AG04449 (cell line): ENCODE measurements at places on chromosomes 5 and 9.

DNA sequence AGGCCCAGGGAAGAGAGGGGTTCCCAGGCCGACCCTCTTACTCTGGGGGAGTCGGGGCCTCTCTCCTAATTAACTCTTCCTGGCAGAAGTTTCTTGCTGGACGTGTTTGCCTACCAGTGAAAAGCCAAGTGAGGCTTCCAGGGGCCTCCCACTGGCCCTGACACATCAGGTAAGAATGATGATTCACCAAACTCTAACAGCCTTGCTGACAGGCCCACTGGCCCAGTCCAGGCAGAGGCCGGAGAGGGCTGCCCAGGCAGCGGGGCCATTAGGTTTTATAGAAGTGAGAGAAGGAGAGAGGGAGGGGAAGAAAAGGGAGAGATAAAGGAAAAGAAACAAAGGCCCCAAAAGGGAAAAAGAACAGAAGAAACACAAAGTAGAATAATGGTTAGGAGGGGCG is 50.8 kb upstream of the FOXE1 start:
- peak; percentile 33 for DNase-seq

GRCh38 chr9:108074900-108075299 is 585.3 kb upstream of the KLF4 start:
- DNase-seq = no peak

DNA sequence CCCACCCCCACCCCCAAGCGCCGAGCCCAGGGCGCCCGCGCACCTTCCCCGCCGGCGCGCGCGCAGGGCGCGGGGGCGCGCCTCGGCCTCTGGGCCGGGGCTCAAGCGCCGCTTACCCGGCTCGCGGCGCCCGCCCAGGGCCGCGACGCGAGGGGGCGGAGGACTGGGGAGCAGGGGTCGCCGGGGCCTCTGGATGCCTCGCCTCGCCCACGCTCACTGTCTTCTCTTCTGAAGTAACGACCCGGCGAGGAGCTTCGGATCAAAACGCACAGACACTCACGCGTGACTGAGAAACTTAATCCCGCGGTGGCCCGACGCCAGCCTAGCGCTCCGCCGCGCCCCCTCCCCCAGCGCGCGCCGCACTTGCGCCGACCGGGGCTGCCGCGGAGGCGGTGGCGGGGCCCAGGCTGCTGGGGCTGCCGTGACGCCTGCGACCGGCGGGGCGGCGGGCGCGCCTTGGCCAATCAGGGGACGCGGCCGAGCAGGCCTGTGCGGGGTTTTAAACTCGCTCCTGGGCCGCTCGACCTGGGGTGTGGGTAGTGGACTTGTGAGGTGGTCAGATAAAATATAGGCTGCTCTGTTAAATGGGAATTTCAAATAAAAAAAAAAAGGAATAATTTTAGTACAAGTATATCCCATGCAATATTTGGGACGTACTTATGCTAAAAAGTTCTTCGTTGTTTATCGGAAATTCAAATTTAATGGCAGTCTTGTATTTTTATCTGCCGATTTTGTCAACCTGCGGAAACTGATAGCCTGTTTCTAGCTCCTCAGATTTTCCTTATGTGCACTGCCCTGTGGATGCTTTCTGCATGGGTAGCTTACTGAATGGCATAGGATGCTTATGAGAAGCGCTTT is at the start of gene MPDZ:
Gene MPDZ (minus strand): TSS at position 409 of the 858 bp plus-strand sequence. CDS start 29,377 bp downstream, outside the sequence.
- no peak for DNase-seq

- no peak for DNase-seq
These were observed 2.6 kb upstream of the RFX3 start for GRCh38 chr9:3528451-3528850.

DNA sequence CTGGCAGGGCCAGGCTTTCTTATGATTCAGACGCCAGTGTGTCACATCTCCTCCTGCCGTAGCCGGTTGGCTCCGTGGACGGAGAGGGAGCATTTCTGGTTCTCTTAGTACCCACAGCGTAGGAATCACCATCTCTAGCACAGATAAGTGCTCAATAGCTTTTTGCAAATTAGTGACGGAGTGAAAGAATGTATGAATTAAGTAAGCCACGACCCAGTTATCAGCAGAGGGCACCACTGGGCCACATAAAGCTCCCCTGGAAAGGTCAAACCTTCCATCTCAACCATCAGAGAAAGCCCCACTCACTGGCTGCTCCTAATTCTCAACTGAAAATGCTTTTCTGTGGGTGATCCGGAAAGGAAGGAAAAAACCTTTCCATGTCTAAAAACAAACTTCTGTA is 317.0 kb upstream of the ADCY2 start:
- DNase-seq = no peak

DNA sequence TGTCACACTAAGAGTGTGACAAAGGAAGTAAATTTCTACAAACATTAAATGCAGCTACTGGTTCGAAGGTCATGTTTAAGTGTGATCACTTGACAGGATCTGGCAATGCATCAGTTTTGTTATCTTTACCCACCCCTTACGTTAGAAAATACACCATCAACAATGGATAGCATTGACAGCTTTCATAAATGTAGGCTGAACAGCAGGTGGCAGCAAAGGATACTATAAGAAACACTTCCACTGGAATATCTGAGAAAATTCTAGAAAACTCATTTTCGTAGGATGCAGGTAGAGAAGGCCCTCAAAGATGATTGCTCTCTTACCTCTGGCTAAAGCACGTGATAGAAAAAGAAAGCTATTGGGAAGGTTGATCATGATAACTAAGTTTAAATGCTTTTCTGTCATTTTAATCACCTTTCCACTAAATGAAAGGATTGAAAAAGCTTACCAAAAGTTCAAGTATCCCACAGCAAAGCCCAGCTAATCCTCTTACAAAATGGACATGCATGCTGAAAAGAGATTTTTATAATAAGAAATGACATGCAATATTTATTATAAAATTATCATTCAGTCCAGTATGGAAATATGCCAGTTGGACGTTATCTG is 292.5 kb downstream of the PARP8 start:
- no peak for DNase-seq

GRCh38 chr5:137370096-137371071 is 128.7 kb downstream of the SPOCK1 start:
- peak; percentile 37 for DNase-seq

- DNase-seq = no peak
These were observed 373.0 kb upstream of the MEF2C start for GRCh38 chr5:89255845-89256463.

DNA sequence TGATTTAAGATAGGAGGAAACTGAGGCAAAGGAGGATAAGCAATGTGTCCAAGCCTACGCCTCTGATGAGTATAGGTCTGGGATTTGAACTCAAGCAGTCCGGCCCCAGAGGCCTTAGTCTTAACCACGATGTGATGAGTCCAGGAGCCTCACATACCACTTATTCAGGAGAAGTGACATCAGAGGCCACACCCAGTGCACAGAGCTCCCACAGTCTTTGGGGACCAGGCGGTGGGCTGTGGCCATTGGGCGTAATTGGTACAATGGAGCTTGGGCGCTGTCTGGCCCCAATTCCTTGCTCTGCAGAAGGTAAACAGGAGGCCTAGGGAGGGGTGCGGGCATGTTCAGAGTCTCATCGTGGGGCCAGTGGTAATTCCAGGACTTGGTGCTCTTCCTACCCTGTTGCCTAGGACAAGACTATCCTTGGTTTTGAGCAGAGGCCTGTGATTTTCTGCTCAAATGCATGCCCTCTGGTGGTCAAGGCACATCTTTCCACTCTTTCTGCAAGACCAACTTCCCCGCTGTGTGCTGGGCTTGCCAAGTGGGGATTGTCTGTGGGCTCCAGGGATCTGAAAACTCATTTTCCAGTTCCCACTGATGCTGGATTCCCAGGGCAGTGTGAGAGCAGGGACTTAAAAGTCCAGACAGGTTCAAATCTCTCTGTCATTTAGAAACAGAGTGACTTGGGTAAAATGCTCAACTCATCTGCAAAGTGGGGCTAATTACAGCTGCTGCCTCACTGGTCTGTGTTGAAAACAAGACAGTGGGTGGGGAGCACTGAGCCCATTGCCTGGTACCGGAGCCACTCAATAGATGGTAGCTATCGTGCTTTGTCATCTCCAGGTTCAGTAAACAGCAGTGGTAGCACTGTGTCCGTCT is 15.8 kb downstream of the NDST1 start:
- no peak for DNase-seq

- no peak for DNase-seq
These were observed 13.4 kb upstream of the WNK2 start for GRCh38 chr9:93170571-93170970.

GRCh38 chr9:12862611-12863410 is 88.0 kb downstream of the LURAP1L start:
- DNase-seq = no peak

- no peak for DNase-seq
These were observed 10.6 kb upstream of the CXXC5 start for GRCh38 chr5:139637438-139638089.
